ENCODE measurements at places on chromosomes 11 and 22.
A peak's percentile ranks its signal among the peaks of the same experiment; 100 is the strongest.

- DNase-seq = no peak
Observed at GRCh38 chr11:104772806-104773241, 125.4 kb downstream of the CASP12 start.

GRCh38 chr11:123168955-123169484 is 26.0 kb downstream of the CLMP start:
- DNase-seq = no peak

DNA sequence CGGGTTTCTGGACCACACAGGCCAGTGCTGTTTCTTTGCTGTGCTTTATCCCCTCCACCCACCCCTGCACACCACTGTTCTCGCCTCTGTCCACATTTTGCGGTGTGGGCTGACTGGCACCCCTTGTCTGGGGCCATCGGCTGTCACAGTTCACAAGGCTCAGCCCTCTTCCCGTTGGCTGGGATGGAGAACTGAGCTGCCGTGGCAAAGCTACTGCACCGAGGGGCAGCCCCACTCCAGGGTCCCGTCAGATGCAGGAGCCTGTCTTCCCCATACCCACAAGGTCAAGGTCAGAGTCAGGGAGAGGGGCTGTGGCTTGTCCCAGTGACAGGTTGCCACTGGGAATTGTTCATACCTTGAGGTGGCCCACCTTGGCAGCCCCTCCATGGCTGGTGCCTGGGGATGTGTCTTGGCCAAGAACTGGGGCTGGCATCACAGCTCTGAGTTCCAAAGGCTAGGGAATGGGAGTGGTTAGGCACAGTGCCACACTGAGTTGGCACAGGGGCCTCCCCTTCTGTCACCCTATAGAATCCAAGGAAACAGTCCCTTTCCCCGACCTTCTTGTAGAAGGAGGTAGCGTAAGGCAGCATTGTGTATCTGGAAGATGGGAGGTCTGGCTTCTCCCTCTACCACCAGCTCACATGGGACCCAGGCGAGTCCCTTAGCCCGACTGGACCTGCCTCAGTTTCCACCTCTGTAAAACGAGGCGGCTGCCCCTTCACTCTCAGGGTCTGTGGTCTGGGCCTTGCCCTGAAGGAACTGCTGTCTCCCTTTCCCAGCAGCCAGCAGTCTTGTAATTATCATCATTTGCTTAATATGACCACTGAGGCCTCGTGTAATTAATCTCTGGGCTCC is 3.4 kb downstream of the GRK2 start:
- no peak for DNase-seq

GRCh38 chr11:112321501-112322172 is 61.0 kb upstream of the PLET1 start:
- DNase-seq = no peak

GRCh38 chr11:17775035-17775348 is 40.4 kb downstream of the KCNC1 start:
- no peak for DNase-seq

GRCh38 chr22:50444663-50445062 is 30.2 kb downstream of the SBF1 start:
- DNase-seq = no peak

- DNase-seq = no peak
Observed at GRCh38 chr11:26078231-26078821, 253.6 kb upstream of the ANO3 start.

DNA sequence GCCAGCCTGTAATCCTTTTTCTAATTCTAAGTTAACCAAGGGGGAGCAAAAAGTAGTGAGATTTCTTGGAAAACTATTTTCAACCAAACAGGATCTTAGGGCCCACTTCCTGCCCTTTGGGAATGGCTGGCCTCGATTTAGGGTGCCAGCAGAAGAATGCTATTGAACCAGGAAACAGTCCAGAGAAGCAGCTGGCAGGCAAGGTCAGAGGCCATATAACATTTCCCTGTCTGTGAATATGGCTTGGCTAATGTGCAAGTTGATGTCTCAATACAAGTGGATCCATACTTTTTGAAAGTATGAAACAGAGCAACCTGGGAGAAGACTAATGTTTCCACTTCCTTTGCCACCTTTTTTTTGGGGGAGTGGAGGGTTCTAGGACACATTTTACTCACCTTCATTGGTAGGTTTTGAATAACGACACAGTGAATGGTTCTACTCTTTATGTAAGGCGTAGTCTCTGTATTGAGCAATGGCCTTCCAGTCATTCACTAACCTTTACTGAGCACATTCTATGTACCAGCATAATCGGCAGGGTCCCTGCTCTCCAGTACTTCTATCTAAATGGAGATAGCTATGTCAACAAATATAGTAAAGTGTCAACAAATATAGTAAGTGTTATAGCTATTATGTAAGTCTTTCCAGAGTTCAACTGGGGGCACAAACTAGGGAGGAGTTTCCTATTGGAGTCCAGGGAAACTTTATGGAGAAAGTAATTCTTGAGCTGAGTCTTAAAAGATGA is 34.2 kb upstream of the RRM1 start:
- DNase-seq = no peak

DNA sequence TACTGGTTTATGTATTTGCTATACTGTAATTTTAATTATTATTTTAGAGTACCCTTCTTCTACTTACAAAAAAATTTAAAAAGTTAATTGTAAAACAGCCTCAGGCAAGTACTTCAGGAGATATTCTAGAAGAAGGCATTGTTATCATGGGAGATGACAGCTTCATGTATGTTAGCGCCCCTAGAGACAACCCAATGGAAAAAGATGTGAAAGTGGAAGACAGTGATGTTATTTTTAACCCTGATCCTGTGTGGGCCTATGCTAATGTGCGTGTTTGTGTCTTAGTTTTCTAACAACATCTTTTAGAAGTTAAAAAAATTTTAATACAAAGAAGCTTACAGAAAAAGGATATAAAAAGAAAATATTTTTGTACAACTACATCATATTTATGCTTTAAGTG is 205.0 kb downstream of the FAM76B start:
- no peak for DNase-seq

GRCh38 chr22:25404928-25405816 is 159.3 kb upstream of the GRK3 start:
- peak; percentile 61 for DNase-seq

DNA sequence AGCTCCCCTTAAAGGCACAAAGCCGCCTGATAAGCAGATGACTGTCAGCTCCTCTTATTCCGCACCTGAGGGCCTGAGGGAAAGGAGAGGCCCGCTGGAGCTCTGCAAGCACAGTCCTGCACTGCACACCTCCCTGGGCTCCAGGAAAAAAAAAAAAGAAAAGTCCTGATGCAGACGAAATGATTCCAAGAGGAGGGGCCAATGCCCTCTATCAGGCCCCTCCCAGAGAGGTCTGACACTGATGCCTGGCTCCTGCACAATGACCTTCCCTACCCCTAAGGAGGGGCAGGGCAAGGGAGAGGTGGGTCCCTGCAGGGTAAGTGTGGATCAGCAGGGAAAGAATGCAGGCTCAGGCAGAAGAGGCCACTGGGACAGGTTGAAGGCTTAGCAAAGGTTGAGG is 572.7 kb downstream of the SOX6 start:
- no peak for DNase-seq

DNA sequence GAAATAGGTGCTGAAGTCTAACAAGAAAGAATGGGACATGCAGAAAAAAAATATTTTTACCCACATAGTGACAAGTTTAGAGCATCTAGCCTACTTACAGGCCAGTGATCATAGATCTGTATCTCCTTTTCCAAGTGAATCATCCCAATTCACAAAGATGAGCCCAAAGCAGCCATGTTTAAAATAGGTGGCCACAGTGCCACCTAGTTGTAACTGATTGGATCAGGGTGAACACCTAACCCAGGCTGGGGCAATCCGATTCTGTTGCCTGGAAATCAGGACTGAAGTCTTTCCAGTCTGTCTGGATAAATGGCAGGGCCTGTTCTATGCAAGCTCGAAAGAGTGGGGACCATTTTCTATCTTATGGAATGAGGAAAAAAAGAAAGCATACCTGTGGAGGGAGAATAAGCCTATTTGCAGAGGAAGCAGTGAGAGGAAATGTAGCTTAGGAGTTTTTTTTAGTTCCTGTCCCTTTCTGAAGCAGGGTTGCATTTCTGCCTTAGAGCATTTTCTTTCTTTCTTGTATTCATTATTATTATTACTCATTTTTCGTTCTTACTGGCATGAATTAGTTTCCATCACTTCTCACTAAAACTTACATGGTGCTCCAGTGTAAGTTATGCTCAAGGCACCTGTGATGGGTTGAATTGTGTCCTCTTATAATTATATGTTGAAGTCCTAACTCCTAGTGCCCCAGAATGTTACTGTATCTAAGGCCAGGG is 113.2 kb upstream of the RAG2 start:
- DNase-seq = no peak

- no peak for DNase-seq
Observed at GRCh38 chr22:44608597-44609399, 93.2 kb upstream of the PRR5 start.

GRCh38 chr11:14094481-14095037 is 132.0 kb downstream of the SPON1 start:
- DNase-seq = no peak
